ENCODE measurements at places on chromosomes 7 and 10.

DNA sequence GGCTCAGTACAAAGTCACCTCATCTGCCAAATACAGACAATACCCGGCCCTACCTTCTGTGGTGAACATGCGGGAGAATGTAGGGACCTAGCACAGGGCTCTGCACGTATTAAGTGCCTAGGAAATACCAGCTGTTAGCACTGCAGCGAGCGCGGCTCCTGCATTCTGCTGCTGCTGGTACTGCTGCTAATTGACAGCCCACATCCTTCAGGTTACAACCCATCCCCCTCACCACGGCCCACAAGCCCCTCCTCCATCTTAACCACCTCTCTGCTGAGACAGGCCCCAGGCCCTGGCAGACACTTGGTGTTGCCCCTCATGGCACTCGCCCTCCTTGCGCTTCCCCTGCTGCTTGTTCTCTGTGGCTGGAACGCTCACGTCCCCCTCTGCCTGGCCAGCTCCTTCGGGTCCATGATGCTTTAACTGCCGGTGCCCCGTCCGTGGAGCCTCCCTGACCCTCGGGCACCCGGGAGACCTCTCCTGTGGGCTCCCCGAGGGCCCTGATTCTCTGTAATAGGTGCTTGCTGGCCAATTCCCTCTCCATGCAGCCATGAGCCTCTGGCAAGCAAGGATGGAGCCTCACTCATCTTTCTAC, 53.3 kb upstream of the LOXL4 start:
- no peak for DNase-seq

DNA sequence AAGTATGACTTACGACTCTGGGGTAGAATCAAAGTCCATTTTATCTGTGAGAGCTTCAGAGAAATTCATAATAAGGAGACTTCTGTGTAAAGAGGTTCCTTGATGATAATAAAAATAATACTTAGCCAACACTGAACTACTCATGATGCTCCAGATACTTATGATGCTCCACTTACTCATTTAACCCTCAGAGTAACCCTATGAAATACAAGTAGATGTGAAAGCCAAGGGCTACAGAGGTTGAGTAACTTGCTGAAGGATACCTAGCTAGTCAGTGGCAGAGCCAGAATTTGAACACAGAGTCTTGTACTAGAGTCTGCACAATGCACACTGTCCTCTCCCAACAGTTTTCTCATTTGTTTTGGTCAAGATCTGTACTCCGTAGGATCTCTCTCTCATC, 89.5 kb downstream of the HECW1 start:
- no peak for DNase-seq

DNA sequence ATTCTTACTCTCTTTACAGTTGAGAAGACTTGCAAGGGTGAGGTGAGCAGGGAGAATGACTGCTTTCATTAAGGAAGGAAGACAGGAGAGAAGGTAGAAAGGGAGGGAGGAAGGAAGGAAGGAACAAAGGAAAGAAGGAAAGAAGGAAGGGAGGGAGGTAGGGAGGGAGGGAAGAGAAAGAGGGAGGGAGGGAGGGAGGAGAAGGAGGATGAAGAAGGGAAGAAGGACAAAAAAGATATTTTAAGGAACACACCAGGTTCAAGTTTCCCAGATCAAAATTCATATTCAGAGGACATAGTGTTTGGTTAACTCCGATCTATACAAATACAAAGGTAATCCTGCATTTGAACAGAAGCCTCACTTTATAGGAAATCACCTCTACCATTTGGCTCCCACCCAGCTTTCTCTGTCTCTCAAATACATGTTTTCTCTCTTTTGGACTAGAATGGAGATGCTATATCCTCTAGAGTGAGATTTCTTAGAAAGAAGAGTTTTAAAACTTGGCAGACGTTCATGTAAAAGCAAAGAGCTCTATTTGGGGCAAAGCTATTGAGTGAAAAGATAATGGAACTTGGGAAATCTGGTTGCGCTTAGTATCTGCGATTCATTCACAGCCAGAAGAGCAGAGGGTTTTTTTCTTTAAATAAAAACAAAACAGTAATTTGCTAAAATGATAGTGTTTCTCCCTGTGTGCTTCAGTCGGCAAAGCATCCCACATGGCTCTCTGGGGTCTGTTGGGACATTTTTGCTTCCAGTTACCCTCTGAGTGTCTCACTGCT, 261.9 kb upstream of the LYZL1 start:
- no peak for DNase-seq

- no peak for DNase-seq
These were observed 2.7 kb downstream of the AOC1 start for GRCh38 chr7:150855046-150855445.

DNA sequence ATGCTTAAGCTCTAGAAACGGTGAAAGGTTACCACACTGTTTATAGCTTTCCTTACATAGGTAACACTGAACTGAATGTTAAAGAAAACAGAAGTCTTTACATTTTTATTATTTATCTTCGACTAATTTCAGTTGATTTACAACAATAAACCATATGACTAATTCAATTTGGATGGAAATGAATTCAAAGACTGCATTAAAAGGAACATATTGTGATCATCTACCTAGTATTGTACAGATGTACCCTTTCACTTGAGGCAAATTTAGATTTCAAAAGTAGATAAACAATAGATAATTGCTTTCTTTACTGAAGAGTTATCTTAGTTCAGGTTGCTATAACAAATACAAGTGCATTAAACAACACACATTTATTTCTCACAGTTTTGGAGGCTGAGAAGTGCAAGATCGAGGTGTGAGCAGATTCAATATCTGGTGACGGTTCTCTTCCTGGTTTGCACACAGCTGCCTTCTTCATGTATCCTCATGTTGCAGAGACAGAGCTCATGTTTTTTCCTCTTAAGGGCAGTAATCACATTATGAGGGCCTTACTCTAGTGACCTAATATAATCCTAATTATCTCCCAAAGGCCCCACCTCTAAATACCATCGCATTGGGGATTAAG, 15.0 kb upstream of the ARMC3 start:
- DNase-seq, result no peak

- no peak for DNase-seq
These were observed 44.9 kb downstream of the IL6 start for GRCh38 chr7:22771872-22772228.

DNA sequence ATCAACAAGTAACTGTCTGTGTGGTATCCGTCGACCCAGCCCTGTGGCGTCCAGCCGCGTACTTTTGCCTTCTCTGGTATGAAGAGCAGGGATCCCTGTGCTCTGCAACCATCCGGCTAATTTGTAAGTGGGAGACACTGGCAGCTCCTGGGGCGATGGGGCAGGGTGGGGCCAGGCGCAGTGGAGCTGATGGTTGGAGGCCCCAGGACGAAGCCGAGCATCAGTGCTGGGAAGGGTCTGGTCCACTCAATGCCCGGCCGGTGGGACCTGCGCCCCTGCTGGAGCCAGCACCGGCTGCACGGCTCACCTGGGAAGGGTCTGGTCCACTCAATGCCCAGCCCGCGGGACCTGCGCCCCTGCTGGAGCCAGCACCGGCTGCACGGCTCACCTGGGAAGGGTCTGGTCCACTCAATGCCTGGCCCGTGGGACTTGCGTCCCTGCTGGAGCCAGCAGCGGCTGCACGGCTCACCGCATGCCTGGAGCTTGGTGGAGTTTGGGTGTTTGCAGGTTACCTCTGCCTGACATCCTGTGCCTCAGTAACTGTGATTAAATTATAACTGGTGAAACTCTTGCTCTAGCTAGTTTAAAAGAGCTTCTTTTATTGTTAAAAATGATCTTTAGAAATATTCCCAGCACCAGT, 96.1 kb downstream of the NKX6-2 start:
- DNase-seq, result no peak

DNA sequence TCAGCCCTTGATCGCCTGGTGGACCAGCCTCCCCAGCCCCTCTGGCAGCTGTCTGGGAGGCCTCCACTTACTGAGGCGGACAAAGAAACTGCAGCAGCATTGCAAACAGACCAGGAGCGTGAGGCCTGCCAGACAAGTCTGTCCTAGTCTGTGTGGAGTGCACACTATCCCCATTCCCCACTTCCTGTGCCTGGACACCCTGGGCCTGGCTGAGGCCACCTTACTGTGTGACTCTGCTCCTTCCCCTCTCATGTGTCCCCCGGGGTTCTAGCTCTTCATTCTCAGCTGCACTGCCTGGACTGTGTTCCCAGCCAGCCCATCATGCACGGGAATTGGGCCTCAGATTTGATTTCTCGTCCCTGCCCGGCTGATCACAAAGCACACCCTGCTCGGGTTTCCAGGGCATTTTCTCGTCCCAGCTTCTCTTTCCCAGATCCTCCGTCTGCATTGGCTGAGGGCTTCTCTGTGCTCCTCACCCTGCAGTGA, 16.7 kb upstream of the C10orf90 start:
- DNase-seq, result no peak

GRCh38 chr7:2904202-2904601, 60.1 kb upstream of the GNA12 start:
- no peak for DNase-seq

DNA sequence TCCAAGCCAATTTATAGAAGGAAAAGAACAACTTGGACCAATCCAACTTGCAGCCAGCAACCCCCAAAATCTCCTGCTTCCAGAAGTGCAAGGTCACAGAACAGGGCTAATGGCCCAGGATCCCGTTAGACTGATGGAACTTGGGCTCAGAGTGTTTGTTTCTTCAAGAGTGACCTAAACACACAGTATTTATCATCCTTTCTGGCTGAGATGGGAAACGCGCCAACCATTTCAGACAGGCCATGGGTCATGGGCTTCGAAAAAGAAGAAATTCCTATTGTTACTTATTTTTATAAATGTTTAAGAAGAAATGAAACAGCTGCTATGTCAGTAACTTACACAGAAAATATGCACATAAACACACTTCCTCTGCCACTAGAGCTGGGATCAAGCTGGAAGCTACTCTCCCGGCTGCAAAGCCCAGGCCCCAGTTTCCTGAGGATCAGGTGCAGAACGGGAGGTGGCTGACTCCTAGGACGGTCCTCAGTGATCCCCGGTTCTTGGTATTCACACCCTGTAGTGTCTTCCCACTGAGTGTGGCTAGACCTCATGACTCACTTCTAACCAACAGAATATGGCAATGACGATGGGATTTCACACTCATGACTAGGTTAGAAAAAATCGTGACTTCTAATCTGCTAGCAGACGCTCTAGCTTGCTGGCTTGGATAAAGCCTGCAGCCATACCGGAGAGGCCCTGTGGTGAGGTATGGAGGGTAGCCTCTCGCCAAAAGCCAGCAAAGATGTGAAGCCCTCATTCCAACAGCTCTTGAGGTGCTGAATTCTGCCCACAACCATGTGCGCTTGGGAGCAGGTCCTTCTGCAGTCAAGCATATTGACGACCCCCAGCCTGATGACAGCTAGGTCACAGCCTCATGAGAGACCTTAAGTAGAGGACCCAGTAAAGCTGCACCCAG, 60.2 kb downstream of the CHST15 start:
- DNase-seq, result peak; percentile 28

- DNase-seq, result no peak
These were observed 73.5 kb downstream of the VOPP1 start for GRCh38 chr7:55498770-55499169.

DNA sequence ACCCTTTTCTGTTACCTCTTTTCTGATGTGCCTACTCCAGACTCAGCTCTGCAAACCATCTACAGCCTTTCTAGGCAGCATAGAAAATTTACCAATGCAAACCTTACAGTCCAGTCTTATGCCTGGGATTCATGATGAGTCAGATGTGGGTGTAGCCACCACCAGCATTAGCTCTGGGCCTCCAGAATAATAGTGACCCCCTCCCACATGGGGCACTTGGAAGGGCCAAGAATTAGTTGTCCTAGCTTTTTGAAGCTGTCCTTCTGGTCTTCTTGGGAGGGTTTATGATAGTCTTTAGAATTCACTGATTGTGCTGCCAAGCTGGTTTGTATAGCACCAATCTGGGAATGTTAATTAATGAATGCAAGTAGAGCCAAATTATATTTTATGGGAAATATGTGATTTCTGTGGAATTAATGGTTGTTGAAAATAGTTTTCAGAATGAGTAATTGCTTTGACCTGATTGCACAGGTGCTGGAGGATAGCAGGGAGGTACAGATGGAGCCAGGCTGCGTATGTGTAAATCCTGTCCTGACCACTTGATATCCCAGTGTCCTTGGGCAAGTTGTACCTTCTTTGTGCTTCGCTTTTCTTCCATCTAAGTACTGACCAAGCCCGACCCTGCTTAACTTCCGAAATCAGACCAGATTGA, 94.8 kb downstream of the CPED1 start:
- DNase-seq, result peak; percentile 80

GRCh38 chr10:60943316-60944057, 498 bp downstream of the RHOBTB1 start:
- DNase-seq, result peak; percentile 52

GRCh38 chr7:122544463-122544862, 154.5 kb downstream of the RNF133 start:
- no peak for DNase-seq

GRCh38 chr10:75081379-75081778, 30.1 kb upstream of the SAMD8 start:
- DNase-seq, result no peak

DNA sequence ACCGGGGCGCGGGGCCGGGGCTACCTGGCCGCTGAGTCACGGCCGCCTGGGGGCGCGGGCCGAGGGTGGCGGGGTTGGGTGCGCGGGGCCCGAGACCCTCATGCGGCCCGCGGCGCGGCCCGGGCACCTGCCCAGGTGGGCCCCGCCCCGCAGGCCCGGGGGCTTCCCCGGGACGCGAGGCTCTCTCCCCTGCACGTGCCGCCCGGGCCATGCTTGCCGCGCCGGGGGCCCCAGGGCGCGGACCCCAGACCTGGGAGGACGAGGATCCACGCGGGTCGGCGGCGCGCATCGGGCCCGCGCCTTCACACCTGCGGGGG, 402 bp downstream of the MAFK start:
- no peak for DNase-seq

GRCh38 chr7:66903360-66904062, 17.5 kb upstream of the TMEM248 start:
- no peak for DNase-seq

- no peak for DNase-seq
These were observed 54.6 kb downstream of the PALD1 start for GRCh38 chr10:70533189-70533558.

GRCh38 chr10:11602919-11603523, 8.4 kb downstream of the USP6NL start:
- peak; percentile 5 for DNase-seq

DNA sequence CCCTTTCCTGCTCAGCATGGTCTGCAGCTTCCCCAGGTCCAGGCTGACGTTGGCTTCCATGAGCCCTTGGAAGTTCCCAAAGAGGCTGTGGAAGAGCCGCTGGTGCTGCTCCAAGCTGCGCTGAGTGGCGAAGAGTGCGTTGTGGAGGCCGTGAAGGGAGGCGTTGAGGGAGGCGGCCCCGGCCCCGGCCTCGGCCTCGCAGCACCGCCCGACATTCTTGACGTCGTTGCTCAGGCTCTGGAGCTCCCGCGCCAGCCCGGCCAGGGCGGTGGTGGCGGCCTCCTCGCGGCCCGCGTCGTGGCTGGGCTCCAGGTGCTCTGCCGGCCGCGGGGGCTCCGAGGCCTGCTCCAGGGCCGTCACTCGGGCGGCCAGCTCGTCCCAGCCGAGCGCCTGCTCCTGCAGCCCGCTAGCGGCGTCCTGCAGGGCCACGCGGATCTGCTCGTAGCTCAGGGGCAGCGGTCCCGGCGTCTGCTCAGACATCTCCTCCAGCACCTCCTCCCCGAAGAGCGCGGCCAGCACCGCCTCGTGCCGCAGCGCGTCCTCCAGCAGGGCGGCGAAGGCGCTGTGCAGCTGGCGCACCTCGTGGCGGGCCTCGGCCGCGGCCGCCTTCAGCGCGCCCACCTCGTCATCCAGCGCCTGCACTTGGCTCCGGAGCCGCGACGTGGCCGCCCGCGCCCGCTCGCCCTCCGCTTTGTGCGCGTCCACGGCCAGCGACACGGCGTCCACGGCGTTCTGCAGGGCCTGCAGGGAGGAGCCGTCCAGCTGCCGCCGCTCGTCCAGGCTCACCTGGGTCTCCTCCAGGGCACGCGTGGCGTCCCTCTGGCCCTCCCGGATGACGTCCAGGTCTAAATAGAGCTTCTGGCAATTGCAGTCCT, 14.7 kb downstream of the MMRN2 start:
- no peak for DNase-seq
